NCI-H748 treated with DMSO at 0.1 percent for 48 hours (cell line): ENCODE measurements at places on chromosomes 16 and 17.

DNA sequence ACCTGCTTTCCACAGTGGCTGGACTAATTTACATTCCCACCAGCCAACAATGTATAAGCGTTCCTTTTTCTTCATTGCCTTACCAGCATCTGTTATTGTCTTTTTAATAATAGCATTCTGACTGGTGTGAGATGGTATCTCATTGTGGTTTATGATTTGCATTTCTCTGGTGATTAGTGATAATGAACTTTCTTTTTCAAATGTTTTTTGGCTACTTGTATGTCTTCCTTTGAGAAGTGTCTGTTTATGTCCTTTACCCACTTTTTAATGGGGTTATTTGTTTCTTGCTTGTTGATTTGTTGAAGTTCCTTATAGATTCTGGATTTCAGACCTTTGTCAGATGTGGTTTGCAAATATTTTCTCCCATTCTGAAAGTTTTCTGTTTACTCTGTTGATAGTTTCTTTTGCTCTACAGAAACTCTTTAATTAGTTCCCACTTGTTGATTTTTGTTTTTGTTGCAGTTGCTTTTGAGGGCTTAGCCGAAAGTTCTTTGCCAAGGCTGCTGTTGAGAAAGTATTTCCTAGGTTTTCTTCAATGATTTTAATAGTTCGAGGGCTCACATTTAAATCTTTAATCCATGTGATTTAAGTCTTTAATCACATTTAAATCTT is 26.8 kb downstream of the ITGAM start:
- DNase-seq: no peak

GRCh38 chr17:51035431-51035830 is 85.2 kb downstream of the SPAG9 start:
- no peak for DNase-seq

GRCh38 chr17:9146064-9146463 is 124.8 kb downstream of the NTN1 start:
- DNase-seq: no peak

- no peak for DNase-seq
Measured at GRCh38 chr17:74513987-74514631, 17.2 kb downstream of the CD300LB start.

- no peak for DNase-seq
Measured at GRCh38 chr17:3732210-3732621, 8.5 kb downstream of the HASPIN start.

DNA sequence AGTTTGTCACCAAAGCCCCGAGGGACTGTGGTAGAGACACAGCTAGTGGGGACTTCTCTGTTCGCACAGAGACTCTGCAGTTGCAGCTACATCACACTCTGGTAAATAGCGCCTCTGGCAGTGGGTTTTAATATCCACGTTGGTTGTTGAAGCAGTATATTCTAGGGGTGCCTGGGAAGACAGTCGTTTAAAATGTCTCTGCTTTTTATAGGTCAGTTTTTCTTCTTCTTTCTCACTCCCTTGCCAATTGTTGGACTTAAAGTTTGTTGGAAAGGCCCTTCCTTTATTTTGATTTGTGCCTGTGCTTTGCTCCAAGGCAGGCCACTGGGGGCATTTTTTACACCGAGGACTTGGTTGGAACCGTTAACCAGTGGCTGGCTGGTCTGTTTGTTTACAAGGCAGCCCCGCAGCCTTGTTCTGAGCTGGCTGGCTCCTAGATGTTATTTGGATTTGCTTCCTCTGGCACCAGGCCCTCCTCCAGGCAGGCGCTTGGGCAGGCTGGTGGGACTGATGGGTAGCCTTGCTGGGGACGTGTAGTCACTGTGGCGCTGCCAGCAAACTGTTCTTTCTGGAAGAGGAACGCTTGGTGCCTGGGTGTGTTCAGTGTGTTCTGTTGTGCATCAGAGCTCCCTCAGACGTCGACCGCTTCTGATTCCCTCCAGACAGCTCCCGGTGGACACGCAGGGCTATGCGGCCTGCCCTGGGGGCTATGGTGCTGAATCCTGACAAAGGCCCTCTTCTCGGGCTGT is 218.2 kb upstream of the CHMP6 start:
- DNase-seq: no peak

DNA sequence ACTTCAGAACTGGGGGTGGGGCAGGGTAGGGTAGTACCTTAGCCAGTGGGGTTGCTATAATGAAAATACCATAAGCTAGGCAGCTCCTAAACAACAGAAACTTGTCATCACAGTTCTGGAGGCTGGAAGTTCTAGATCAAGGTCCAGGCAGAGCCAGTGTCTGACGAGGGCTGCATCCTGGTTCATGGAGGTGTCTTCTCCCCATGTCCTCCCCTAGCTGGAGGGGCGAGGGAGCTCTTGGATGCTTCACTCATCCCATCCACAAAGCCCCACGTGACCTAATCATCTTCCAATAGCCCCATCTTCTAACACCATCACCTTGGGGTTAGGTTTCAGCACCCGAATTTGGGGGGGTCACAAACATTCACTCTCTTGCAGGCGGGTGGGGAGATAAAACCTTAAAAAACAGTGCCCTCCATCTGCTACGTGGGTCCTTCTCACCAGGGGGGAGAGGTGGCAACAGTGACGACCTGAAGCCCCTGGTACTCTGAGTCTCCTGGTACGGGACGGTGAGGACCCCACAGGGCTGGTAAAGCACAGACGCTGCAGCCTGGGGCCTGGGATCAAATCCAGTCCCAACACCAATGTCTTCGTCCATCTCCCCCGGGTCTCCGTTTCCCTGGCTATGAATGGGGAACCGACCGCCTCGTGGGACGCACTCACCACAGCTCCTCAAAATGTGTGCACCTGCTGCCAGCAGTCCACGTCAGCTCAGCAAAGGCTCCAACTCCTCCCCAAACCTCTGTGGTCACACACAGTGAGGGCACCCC is 22.8 kb downstream of the RAB40B start:
- DNase-seq: no peak

- DNase-seq: no peak
Measured at GRCh38 chr17:32102172-32102571, 40.1 kb upstream of the RHOT1 start.

DNA sequence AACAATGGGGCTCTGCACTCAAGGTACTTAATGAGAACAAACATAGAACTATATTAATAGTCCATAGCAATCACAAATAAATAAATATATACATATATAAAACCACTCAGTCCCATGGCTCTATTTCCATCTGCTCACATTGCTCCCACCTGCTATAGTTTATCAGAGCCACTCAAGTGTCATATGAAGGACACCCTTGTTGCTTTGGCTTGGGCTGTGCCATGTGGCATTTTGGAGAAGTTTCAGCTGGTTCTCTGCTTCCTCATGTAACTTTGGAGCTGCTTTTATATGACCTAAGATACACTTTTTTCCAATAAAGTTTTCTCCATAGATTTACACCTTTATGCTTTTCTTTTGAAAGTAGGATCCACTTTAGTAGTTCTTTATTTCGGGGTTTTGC is 126.4 kb downstream of the KCNJ2 start:
- DNase-seq: no peak

DNA sequence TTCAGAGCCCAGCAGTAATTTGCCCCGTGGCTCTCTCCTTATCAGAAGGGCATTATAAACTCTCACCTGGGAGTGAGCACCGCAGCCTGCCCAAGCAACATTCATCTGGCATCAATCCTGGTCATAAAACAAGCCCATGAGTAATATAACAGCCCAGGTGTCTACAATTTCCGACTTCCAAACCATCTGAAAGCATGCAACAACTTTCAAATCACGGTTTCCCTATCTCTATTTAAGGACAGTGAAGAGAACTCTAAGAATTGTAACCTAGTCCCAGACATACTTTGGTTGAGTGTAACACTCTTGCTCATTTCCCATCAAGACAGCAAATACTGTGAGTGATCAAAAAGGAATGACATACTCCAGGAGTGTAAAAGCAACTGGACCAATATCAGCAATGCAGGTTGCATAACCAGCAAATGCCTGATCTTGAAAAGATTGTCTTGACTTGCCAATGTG is 487.4 kb upstream of the SOX9 start:
- DNase-seq: no peak

GRCh38 chr16:80103463-80103862 is 437.3 kb upstream of the DYNLRB2 start:
- DNase-seq: no peak

- DNase-seq: no peak
Measured at GRCh38 chr17:82880620-82881323, 41.0 kb upstream of the ZNF750 start.

GRCh38 chr16:57284209-57284951 is at the start of gene PLLP:
Gene PLLP, minus strand, starts transcription at chr16:57284672. Its CDS starts 132 bp downstream, at chr16:57284540.
- DNase-seq: peak; percentile 5

GRCh38 chr16:82175627-82176026 is 5.6 kb upstream of the MPHOSPH6 start:
- DNase-seq: no peak

- no peak for DNase-seq
Measured at GRCh38 chr17:61659437-61659836, 68.4 kb upstream of the NACA2 start.

GRCh38 chr16:84093879-84094270 is 22.9 kb downstream of the MBTPS1 start:
- DNase-seq: no peak

DNA sequence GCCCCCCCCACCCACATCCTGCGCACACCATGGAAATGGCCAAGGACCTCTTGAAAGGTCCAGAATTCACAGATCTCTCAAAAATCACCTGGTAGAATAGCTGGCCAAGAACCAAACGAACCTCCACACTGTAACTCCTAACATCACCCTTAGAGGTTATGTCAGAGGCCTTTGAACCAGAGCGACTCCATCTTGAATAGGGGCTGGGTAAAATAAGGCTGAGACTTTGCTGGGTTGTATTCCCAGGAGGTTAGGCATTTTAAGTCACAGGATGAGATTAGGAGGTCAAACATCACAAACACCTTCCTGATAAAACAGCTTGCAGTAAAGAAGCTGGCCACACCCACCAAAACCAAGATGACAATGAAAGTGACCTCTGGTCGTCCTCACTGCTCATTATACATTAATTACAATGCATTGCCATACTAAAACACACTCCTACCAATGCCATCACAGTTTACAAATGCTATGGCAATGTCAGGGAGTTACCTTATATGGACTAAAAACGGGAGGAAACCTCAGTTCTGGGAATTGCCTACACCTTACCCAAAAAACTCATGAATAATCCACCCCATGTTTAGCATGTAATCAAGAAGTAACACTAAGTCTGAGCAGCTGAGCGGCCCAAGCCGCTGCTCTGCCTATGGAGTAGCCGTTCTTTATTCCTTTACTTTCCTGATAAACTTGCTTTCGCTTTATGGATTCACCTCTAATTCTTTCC is 34.8 kb downstream of the SYCE1L start:
- DNase-seq: no peak

- DNase-seq: no peak
Measured at GRCh38 chr17:39173080-39173479, 7.1 kb upstream of the ARL5C start.

GRCh38 chr16:12620150-12620549 is 183.5 kb downstream of the CPPED1 start:
- no peak for DNase-seq

GRCh38 chr17:48002266-48002915 is 31.5 kb downstream of the CDK5RAP3 start:
- DNase-seq: peak; percentile 33

GRCh38 chr17:51913491-51914205 is 244.9 kb downstream of the CA10 start:
- no peak for DNase-seq

DNA sequence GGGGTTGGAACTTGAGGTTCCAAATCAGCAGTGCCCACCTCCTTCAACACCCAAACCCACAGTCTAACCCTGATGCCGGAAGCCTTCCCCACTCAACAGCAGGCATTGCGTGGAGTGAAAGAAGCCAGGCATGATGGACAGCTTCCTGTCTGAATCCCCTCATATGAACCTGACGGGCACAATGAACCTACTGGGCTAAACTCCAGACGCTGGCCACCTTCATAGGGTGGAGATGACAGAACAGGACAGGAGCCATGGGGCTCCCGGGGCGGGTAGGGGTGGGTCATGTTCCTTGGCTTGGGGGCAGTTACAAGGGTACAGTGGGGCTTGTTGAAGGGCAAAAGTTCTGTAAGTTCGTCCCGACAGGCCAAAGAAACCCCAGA is 460 bp upstream of the HSBP1 start:
- DNase-seq: no peak

- no peak for DNase-seq
Measured at GRCh38 chr17:72790190-72790589, 302.3 kb downstream of the SLC39A11 start.

DNA sequence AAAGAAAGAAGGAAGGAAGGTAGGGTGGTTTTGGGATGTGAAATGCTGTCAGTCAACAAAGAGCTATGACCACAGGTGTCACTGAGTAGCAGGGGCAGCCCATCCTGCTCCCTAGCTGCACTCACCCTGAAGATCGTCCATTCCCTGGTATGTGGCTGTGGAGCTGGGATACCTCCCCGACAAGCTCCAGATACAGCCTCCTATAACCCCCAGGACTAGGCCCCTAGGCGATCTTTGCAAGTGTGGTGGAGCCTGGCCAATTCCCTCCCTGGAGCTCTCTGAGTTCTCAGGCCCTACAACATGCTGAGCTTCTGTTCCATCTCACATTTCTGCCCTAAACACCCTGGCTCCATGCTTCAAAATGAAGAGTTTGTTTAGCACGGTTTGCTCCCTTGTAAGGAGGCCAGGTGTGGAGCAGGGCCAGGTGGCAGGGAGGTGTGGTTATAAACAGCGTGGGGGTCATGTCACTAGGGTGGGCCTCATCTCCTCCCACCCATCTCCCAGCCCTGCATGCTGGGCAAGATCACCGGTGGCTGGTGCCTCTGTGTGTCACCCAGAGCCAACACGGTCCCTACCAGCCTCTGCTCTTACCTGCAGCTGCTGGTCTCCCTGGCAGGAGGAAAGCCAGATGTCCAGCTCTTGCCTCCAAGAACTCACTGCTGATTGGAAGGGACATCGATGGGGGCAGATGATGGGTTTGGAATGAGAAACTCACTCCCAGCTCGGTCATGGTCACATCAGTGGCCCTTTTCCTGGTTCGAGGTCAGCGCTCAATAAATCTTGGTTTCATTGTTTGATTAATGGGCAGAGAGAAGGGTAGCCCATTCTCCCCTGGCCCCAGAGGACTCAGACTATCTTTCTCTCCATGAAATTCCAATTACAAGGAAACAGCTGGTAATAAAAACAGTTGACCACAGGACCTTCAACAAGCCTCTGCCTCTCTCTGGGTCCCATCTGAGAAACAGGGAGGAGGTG is 511.0 kb upstream of the CDH5 start:
- DNase-seq: no peak

DNA sequence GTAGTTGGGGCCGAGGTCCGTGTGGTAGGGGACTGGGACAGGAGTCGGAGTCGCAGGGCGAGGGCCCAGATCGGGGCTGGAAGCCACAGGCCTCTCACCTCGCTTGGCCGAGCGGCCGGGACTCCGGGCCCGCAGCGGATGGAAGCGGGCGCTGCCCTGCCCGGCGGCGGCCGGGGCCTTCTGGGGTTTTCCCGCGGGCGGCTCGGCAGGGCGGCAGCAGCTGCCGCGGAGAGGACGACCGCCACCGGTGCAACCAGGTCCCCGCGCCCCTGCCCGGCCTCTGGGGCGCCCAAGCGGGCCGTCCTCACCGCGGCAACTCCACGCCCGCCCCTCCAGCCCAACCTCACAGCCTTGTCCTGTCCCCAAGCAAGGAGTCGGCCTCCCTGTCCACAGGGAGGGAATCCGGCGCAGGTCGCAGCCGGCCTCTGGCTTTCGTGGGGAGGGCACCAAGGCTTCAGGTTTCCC is 15.6 kb upstream of the UTP6 start:
- DNase-seq: no peak
